ENCODE measurements at places on chromosomes 3 and 15. TPM values are rescaled to one million over a fixed set of nuclear protein-coding genes. Genes with fewer than 3 reads are reported as not detected.

ALPK3 gene
- 57.8 TPM for polyA plus RNA-seq

DLL4 gene
- polyA plus RNA-seq: 11.7 TPM

MAGI1 gene
- polyA plus RNA-seq: 10.9 TPM

CHL1 gene
- 4.1 TPM for polyA plus RNA-seq

ZBTB38 gene
- 16.7 TPM for polyA plus RNA-seq

CACNA1D gene
- polyA plus RNA-seq: 2.1 TPM

GPR149 gene
- 0.31 TPM for polyA plus RNA-seq

UQCC5 gene
- 12.5 TPM for polyA plus RNA-seq

NCK1 gene
- polyA plus RNA-seq: 28.6 TPM

CISH gene
- polyA plus RNA-seq: 14.5 TPM

NOX5 gene
- polyA plus RNA-seq: 0.13 TPM

STARD9 gene
- polyA plus RNA-seq: 19.6 TPM

SLC27A2 gene
- polyA plus RNA-seq: 0.20 TPM

ZNF385D gene
- 21.7 TPM for polyA plus RNA-seq

CFAP44 gene
- polyA plus RNA-seq: 5.5 TPM

SUSD5 gene
- polyA plus RNA-seq: 0.94 TPM

RBMS3 gene
- 24.9 TPM for polyA plus RNA-seq

ASTE1 gene
- 7.4 TPM for polyA plus RNA-seq

CPLX3 gene
- not detected for polyA plus RNA-seq

CCDC39 gene
- polyA plus RNA-seq: 1.4 TPM

C3orf85 gene
- not detected for polyA plus RNA-seq

SLC28A1 gene
- polyA plus RNA-seq: 0.45 TPM

FAM98B gene
- polyA plus RNA-seq: 26.5 TPM

DTX3L gene
- 9.0 TPM for polyA plus RNA-seq

MYRIP gene
- 0.75 TPM for polyA plus RNA-seq

SNTN gene
- not detected for polyA plus RNA-seq

ANKRD63 gene
- polyA plus RNA-seq: 0.11 TPM

SAMD7 gene
- polyA plus RNA-seq: not detected

CLDN1 gene
- 2.1 TPM for polyA plus RNA-seq

TUBGCP5 gene
- 13.6 TPM for polyA plus RNA-seq

UBXN7 gene
- 17.1 TPM for polyA plus RNA-seq

MST1 gene
- polyA plus RNA-seq: 9.7 TPM

SHC4 gene
- polyA plus RNA-seq: 1.5 TPM

TP63 gene
- polyA plus RNA-seq: 26.5 TPM

IL5RA gene
- 0.15 TPM for polyA plus RNA-seq

SCN11A gene
- polyA plus RNA-seq: 1.3 TPM

STAB1 gene
- 47.7 TPM for polyA plus RNA-seq

STRC gene
- polyA plus RNA-seq: 0.88 TPM

BSN gene
- polyA plus RNA-seq: 0.48 TPM

EFCC1 gene
- 0.79 TPM for polyA plus RNA-seq

SCN5A gene
- polyA plus RNA-seq: 4.8 TPM

CNOT10 gene
- 20.1 TPM for polyA plus RNA-seq

All from muscle of leg (tissue), 16 donors.